Neural crest cell (in vitro differentiated cells): ENCODE measurements at places on chromosomes 5 and 9. TPM values are rescaled to one million over a fixed set of nuclear protein-coding genes. Genes with fewer than 3 reads are reported as not detected.

DNA sequence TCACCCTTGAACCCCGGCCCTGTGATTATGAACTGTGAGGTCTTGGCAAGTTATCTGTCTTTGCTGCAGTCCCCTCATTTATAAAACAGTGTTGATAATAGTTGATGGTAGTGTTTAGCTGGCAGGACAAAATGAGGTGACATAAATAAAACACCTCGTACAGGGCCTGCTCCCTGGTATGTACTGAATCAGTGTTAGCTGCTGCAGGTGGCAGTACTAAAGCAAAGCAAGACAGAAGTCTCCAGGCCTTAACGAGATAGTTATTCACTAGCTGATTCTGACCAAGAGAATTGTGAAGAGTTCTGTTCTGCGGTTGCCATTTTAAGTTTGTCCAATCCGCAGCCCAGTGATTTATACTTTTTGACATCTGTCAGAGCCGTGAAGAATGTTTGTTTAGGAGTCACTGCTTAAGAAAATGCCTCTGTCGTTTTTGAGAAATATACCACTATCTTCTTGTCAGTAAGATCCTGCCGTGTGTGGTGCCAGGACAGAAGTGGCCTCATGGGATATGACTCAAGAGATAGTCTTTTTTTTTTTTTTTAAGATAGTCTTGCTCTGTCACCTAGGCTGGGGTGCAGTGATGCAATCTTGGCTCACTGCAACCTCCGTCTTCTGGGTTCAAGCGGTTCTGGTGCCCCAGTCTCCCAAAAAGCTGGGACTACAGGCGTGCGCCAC, 75.9 kb downstream of the KDM4C start:
- no peak for DNase-seq

GRCh38 chr9:30937106-30937505, 1447.3 kb upstream of the ACO1 start:
- DNase-seq = no peak

- no peak for DNase-seq
Observed at GRCh38 chr5:170484847-170485615, 18.8 kb upstream of the KCNIP1 start.

GRCh38 chr9:69134412-69134811, 39.7 kb upstream of the TJP2 start:
- no peak for DNase-seq

DNA sequence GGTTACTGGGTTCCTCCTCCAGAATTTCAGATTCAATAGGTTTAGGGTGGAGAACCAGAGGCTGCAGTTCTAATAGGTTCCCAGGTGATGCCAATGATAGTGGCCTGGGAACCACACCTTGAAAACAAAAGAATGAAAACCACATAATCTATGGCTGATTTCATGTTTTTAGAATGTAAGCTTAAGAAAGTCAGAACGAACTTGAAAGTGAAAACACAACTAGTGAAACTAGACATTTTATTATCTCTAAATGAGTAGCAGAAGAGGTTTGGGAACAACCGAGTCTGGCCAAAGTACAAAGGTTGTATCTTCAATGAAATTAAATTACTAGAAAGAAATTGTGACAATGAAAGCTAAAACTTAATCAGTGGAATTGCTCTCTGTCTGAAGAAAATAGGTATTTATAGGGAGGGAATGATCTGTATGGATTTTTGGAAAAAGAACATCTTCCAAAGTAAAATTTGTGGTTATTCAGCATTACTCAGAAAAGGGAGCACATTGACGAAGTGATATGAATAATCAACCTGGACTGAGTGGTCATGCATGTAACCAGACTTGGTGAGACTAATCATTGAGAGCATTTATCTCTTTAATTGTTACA, 24.9 kb upstream of the CEP120 start:
- no peak for DNase-seq

GRCh38 chr5:161420521-161420920, 126.0 kb downstream of the GABRB2 start:
- DNase-seq = no peak

GRCh38 chr5:95718203-95718602, 12.9 kb upstream of the RHOBTB3 start:
- DNase-seq = no peak

The FAXDC2 gene
- 2.7 and 2.9 TPM in 2 replicates for total RNA-seq
